ENCODE measurements at places on chromosomes 12 and 14.
A peak's percentile ranks its signal among the peaks of the same experiment; 100 is the strongest.

DNA sequence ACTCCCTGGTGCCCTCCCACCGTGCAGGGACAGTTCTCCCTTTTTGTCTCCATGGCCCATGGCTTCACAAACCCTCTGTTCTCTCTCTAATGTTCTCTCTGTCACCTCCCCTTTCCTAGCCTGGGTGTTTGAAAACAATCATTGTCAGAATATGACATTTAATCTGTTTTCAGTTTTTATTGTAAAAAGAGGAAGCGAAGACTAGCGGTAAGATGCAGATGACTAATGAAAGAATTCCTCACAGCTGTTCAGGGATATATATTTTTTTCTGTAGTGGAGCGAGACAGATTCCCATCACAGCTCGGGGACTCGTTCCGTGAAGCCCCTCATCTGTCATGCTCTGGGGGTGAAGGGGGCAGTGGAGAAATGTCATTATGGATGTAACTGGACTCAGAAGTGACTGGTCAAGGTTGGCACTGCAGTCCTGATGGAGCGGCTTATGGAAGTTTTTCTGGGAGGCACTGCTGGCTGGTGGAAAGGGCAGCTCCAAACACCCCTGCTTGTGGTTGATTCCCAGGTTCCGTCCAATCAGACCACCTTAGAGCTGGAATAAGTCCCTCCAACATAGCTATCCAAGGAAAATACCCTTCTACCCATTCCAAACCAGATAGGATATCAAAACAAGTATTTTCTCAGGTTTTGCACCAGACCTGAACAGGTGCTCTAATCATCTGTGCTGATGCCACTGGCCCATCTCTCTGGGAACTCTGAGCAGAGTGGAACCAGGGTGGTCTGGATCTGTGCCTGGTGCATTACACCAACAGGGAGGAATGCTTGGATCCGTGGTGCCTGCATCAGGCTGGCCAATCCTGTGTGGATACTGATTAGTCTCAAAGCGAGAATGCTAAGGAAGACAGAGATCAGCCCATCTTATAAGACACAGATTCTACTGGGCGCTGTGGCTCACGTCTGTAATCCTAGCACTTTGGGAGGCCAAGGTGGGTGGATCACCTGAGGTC, 84.7 kb downstream of the GPATCH2L start:
- no peak for DNase-seq

- no peak for DNase-seq
Measured at GRCh38 chr14:71363946-71364925, 457.0 kb downstream of the PCNX1 start.

DNA sequence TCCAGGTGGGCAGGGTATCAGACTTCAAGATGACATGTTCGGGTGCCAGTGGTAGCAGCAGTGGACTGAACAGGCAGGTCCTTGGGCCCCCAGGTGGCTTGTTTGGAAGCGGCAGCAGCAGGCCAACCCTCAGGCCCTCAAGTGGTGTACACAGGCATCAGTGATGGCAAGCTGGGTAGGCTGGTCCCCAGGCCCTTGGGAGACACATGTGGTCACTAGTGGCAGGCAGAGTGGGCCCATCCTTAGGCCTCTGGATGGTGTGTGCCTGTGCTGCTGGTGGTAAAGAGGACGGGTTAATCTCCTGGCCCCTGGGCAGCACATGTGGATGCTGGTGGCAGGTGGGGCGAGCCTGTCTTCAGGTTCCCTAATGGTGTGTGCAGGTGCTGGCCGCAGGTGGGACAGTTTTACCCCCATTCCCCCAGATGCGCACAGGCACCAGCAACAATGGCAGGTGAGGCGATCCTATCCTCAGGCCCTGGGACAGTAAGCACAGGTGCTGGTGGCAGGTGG, 8.0 kb downstream of the OAS2 start:
- DNase-seq = no peak

GRCh38 chr12:46209914-46210872, 58.6 kb downstream of the SLC38A1 start:
- DNase-seq = no peak

DNA sequence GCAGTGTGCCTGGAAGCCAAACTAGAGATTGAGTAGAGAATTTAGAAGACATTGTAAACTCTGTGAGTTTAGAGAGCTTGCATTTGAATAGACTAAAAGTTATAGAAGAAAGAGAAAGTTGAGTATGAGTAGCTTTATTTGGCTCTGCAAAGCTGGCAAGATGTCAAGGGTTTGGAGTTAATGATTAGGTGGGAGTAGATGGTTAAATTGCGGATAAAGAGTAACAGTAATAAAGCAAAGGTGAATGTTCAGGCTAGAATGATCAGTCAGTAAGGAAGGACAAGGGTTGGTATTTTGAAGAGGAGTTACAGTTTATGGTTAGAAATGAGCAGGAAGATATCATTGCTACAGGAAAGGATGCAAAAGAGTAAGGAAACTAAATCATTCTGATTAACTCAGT, 5.2 kb downstream of the PPM1A start:
- no peak for DNase-seq

DNA sequence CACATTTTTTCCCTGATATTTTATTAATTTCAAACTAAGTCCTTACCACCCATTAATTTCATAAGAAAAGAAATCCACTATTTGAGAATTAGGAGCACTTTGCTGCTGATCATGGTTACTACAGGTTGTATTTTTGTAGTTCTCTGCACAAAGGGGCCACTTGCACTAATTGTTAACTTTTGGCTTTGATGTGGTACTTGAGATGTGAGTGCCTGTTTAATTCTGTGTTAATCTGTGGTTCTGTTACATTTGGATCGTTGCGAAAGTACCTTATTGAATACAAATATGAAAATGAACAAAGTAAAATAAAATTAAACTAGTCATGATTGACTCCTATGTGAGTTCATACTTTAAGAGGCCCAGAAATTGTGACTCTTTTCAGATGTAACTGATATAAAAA, 374.9 kb upstream of the RGS6 start:
- no peak for DNase-seq

- DNase-seq = no peak
Measured at GRCh38 chr14:77151918-77152588, 10.5 kb upstream of the ZDHHC22 start.

GRCh38 chr12:14774906-14775635, 28.2 kb downstream of the WBP11 start:
- DNase-seq = peak; percentile 58

- no peak for DNase-seq
Measured at GRCh38 chr12:124463341-124463921, 104.0 kb downstream of the NCOR2 start.

- DNase-seq = peak; percentile 11
Measured at GRCh38 chr14:21191809-21192446, 36.1 kb upstream of the OR5AU1 start.

GRCh38 chr12:97267594-97268202, 194.9 kb upstream of the RMST start:
- DNase-seq = no peak

DNA sequence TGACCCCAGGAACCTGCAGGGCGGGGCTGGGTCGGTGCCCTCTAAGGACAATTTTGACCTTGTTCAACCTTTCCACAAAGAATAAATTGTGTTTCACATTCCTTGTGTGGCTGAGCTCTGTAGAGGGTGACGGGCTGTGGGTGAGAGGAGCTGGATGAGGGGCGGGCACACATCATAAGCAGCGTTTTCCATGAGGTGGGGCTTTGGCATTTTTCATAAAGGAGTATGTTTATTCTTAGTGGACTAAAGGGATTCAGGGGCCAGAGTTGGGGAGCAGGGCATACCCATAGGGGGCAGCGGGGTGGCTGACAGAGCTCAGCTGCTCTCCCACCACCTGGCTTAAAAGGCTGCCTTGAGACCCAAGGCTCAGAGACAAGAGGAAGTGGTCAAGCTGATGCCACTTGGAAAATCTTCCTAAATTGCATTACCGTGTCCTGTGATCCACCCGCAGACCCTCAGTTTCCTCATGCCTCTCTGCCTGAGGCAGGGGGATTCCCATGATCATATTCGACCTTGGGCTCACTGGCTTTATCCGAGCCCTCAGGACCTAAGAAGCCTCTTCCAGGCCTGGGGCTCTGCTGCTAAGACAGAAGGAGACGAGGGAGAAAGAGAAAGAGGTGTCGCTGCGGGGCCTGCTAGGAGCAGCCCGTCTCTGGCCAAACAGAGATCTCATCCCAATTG, 11.4 kb downstream of the MMP14 start:
- no peak for DNase-seq

DNA sequence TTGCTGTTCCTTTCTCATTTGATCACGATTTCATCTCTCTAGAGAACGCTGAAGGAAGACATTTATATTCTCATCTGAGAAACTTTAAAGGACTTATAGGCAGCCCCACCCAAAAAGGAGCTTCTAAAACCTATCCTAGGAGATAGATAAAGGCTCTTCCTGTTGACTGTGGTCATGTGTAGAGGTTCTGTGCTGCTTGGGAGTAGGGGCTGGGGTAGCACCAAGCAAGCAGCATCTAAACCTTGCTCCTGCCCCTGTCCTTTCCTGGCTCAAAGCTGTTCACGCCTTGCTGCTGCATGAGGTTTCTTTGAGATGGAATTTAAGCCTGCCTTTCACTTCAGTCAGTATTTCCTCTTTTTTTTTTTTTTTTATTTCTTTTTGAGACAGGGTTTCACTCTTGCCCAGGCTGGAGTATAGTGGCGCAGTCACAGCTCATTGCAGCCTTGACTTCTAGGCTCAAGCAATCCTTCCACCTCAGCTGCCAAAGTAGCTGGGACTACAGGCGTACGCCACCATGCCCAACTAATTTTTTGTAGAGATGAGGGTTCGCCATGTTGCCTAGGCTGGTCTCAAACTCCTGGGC, 41.4 kb downstream of the RAB35 start:
- no peak for DNase-seq

DNA sequence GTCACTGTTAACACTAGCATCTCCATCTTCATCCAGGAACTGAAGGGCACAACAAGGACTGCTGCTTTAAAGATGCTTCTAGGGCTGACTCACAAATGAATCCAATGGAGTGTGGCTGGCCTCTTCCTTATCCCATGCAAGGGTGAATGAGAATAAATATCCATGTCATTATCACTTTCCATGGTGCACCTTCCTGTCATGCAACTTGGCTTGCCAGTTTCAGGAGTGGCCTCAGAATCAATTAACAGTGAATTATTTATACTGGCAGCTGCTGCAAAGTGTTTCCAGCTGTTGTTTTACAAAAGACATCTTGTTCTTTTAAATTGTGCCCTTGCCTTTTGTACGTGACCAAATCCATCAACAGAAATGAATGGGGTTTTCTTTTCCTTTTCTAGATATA, 499.3 kb upstream of the TMEM132C start:
- no peak for DNase-seq

All from GM04504 (cell line).